ENCODE measurements at places on chromosomes 2 and 18.

DNA sequence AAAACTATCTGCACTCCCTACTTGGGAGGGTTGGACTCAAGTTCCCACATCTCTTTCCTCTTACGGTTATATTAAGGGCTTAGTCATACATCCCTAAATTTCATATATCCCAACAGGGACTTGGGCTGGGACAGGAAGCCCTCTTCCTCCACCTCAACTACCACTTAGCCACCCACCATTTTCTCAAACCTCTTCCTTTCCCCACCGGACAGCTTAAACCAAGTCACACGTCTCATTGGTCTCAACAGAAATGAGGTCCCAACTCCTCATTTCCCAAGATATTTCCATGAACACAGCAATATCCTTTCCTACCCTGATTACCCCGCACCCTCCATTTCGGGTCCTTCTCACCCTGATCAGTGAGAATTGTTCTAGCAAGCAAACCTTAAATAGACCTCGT lies 736 bp downstream of the ZSCAN30 start:
- DNase-seq = no peak

- no peak for DNase-seq
Observed at GRCh38 chr2:54336136-54336976, 80.3 kb upstream of the TSPYL6 start.

- DNase-seq = no peak
Observed at GRCh38 chr18:25725501-25725900, 364.9 kb downstream of the SS18 start.

DNA sequence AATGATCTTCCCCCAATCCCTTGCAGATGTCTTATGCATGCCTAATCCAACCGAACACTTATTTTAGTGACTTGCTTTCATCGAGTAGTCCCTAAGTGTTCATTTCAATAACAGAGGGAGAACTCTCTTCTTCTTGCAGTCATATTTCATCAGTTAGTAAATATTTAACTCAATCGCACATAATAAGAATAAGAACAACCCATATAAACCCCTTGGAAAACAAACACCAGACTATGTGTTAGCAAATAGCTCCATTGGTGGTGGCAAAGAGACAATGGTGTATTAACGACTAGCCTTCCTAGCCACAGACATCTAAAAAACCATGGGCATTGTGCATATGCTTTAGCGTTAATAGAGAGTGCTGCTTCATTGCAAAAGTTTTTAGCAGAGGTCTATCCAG lies 725.8 kb downstream of the BCL11A start:
- DNase-seq = no peak

- no peak for DNase-seq
Observed at GRCh38 chr18:10131081-10131459, 217.3 kb downstream of the VAPA start.

DNA sequence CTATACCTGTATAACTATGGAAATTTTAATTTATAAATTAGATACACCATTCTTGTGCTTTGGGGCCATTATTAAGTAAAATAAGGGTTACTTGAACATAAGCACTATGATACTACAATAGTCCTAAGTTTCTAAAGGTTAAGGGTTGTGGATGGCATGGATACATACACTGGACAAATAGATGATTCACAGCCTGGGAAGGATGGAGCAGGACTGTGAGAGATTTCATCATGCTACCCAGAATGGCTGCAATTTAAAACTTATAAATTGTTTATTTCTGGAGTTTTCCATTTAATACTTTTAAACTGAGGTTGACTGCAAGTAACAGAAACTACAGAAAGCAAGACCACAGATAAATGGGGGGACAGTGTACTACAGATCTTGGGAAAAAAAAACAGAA lies 295.8 kb upstream of the ZNF804A start:
- DNase-seq = no peak

- no peak for DNase-seq
Observed at GRCh38 chr2:190303647-190304046, 16.0 kb downstream of the HIBCH start.

GRCh38 chr2:228329282-228329681 lies 147.8 kb upstream of the SPHKAP start:
- no peak for DNase-seq

GRCh38 chr18:30997223-30997622 lies 45.3 kb downstream of the DSC3 start:
- no peak for DNase-seq

DNA sequence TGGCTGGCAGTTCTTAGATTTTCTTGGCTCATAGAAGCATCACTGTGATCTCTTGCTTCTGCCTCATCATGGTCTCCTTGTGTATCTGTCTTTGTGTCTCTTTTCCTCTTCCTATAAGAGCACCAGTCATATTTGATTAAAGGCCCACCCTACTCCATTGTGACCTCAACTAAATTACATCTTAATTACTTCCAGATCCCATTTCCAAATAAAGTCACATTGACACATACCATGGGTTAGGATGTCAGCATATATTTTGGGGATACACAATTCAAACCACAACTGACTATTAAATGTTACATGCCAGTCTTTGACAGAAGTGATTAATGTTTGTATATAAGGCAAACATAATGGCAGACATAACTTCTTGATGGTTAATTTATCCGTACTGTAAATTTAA lies 27.3 kb upstream of the TMX3 start:
- no peak for DNase-seq

DNA sequence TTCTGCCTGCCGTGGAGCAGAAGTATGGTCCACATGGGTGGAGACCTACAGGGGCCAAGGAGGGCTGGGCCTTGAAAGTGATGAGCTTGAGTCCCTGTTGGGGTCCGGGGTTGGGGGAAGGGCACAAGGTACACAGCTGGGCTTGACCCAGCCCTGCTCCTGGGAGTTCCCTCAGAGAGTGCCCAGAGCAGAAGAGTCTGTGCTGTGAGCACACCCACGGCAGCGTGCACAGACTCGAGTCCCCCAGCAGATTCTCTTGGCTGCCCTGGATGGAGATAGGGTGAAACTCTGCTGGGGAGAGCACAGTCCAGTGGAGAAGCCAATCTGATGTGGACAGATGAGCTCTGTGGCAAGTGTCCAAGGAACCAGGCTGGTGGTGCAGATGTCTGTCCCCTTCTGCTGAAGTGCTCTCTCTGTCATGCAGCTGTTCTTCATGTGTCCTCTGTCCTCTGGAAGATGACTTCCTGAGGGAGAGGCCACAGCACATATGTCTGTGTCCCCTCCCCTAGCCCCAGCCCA lies 27.5 kb downstream of the INPP4A start:
- no peak for DNase-seq

- no peak for DNase-seq
Observed at GRCh38 chr2:162219426-162219825, 23.8 kb downstream of the FAP start.

DNA sequence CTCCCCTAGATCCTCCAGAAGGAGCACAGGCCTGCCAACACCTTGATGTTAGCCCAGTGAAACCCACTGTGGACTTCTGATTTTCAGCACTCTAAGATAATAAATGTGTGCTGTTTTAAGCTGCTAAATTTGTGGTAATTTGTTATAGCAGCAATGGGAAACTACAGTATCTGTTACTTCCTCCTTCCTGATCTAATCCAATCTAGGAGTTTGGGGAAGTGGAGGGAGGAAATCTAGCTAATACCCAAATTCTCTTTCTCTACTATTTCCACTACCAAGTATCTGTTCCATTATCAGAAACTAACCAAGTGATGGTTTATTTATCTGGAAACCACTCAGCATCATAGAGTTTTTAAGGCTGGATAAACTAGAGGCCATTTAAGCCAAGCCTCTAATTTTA lies 64.9 kb downstream of the AFF3 start:
- no peak for DNase-seq

DNA sequence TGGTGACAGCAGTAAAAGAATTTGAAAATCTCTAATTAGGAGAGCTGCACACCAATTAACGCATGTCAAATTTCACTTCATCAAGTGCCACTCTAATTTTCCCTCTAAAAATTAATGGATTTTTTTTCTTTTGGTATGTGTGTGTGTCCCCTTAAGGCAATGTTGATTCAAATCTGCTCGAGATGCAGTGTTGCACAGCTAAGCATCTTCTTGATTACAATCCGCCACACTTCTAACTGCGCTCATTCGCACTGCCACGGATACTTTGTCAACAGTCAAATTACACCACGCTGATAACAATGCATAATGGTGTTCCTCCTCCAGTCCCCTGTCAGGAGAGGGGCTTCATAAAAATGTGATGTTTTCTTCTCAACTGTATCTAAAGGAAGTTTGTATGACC lies 261.4 kb downstream of the MEIS1 start:
- DNase-seq = no peak

GRCh38 chr2:172572981-172573380 lies 17.1 kb downstream of the PDK1 start:
- no peak for DNase-seq

- DNase-seq = no peak
Observed at GRCh38 chr18:419541-420175, 80.8 kb downstream of the COLEC12 start.

- DNase-seq = no peak
Observed at GRCh38 chr2:8255448-8255800, 426.4 kb upstream of the ID2 start.

DNA sequence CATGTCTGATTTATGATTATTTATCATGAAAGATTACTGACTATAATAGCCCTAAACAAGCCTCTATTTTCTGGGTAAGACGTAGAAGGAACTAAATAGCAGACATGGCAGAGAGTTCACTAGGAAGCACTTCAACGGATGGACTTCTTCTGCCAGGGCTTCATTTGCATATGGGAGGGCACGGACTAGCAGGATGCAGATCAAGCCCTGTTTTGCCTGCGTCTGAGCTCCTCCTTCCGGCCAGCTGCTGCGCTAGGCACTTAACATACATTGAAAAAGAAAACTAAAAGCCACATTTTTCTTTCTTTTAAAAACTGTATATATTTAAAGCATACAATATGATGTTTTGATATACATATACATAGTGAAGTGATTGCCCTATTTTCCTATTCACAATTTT lies 340.0 kb upstream of the MEX3C start:
- no peak for DNase-seq

- DNase-seq = no peak
Observed at GRCh38 chr2:176096243-176096985, 3.2 kb upstream of the HOXD12 start.

- DNase-seq = no peak
Observed at GRCh38 chr18:43563780-43564179, 286.5 kb upstream of the SYT4 start.

- DNase-seq = no peak
Observed at GRCh38 chr2:207683438-207683837, 28.0 kb upstream of the CCNYL1 start.

All from stimulated activated CD4-positive, alpha-beta T cell treated with anti-CD3 and anti-CD28 coated beads, TNF-alpha, amount 100 ng/mL, for 4 hours (primary cell).